ENCODE measurements at places on chromosomes 11 and 22.

GRCh38 chr22:31162015-31162765 is 2.2 kb downstream of the RNF185 start:
- DNase-seq = no peak

GRCh38 chr22:28247136-28247535 is 328.1 kb upstream of the PITPNB start:
- DNase-seq = no peak

DNA sequence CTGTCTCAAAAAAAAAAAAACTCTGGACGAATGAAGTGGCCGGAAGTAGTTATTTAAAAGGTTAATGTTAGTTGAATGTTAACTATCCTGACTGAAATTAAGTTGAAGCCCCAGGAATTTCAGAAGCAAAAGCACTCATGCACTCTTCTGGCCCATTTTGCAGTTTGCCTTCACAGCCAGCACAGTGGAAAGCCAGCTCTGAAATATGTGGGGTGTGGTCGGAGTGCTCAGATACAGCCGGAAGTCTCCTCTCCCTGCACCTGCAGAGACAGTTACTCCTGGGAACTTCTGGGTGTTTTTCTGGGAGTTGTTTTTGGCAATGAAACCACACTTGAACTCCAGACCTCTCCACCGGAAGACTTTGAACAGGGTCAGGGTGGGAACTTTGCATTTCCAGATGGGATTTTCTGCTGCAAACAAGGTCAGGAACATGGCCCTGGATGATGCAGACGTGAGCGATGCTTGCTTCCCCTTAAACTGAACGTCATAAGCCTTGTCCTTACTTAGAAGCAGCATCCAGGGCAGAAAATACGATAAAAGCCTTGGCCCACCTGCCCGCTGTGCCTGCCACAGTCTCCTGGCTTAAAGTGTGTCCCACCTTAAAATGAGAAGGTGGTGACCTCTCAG is 21.5 kb upstream of the CABP2 start:
- no peak for DNase-seq

DNA sequence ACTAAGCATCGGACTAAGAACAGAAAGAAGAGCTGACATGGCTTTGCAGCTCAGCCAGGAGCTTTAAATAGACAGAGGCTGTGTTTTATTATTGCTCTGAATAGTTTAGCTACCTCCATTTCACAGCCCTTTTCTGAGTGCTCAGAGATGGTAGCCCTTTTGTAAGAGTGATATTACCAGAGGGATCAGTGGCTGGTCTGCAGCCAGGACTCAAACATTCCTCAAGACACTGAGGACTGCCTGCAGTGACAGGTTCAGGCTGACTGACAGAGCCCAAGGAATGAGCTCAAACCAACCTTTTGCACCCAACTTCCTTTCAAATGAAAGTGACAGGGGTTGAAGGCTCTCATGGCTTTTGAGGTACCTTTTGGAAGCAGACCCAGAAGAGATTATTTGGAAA is 189.0 kb downstream of the DDX10 start:
- no peak for DNase-seq

DNA sequence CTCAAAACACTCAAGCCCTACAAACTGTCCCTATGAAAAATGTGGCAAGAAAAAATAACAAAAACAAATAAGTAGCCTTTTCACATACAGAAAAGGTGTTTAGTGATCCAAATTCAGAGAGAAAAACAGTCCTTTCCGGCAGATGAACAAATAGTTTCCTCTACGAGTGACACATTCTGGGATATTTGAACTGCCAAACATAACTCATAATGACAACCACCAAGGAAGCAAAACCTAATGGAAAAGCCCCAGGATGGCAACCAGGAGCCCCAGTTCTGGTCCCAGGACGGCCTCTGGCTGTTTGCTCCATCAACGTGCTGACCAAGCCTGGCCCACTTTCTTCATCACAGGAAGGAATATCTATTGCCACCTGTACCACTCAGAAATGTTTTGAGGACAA is 6.0 kb downstream of the PACSIN2 start:
- no peak for DNase-seq

DNA sequence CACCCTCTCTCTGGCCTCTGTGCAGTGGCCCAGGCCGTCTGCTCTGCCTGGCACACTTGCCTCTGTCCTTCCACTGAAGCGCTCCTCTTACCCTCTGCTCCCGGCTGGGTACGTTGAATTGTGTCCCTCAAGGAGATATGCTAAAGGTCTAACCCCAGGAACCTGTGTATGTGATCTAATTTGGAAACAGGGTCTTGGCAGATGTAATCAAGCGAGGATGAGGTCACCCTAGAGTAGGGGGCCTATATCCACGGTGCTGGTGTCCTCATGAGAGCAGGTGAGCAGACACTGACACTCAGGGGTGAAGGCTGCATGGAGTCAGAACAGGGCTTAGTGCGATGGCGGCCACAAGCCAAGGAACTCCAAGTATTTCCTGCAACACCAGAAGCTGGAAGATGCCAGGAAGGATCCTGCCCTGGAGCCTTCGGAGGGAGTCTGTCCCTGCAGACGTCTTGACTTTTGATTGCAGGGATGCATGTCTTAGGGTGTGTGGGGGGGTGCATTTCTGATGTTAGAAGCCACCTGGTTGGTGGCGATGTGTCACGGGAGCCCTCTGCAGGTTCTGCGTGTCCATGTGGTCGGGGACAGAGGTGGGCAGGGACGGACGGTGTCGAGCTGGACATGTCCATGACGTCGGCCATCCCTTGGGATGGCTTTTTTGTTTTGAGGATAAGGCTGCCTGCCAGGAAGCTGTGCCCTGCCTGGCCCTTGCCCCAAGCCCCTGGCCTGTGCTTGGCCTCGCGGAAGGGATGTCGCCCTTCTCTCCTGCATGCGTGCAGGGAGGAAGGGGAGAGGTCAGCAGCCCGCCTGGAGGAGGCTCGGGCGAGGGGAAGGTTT is 68.6 kb downstream of the LRP5 start:
- DNase-seq = no peak

GRCh38 chr11:118443590-118444218 is 7.4 kb downstream of the KMT2A start:
- no peak for DNase-seq

DNA sequence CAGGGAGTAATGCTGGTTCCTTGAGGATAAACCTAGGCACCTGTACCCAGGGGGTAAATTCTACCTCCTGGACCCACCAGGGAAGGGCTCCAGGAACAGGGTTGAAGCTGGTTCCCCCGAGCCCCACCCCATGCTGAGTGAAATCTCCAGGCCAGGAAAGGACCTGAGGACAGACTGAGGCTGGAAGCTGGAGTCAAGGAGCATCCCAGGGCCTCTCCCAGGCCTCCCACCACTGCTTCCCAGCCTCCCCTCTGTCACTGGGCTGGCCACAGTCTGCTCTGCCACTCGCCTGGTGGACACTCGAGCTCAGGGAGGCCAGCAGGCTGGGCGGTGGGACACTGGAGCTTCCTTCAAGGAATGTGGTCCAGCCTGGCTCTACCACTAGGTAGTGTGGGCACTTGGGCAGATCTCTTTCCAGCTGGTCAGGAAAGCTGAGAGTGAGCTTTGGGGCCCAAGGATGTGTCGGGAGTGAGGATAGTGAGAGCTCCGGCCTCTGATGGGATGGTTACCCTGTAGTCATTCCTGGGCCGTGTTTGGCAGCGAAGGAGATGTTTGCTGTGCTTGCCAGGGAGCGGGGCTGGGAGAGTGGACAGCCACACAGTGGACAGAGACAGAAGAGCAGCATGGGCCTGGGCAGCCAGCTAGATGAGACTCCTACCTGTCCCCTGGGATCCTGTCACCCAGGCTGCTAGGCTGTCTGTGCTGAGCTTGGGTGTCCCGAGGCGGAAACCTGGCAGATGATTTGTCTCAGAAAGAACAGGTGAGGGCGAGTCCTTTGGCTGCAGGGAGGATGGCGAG is 3.4 kb downstream of the OVOL1 start:
- no peak for DNase-seq

DNA sequence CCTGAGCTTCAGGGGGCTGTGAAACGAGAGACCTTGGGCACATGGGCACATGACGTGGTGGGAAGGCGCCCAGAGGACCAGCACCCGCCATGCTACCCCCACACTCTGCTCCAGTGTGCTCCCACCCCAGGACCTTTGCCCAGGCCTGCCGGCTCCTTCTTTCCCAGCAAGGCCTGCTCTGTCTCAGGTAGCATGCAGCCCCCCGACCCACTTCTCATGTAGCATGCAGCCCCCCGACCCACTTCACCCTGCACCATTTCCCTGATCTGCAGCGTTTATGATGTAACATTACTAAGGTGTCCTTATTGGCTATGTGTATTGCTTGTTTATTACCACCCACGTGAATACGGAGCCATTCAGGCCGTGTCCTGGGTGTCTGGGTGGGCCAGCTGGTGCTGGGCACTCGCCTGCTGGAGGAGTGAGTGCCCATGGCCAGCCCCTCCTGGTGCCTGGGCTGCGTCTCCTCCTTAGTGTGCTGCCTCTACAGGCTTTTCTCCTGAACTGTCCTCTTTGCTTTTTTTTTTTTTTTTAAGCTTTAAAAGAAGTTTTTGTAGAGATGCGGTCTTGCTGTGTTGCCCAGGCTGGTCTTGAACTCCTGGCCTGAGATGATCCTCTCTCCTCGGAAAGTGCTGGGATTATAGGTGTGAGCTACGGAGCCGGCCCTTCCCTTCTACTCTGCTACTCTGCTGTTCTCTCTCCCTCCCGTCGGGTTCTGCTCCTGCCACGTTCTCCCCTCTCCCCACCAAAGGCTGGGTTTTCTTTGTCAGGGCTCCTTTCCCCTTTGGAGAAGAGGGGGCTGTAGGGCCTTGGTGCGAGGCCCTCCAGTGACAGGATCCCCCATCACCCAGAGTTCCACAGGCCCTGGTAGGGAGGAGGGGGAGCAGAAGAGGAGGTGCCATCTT is 29.4 kb downstream of the LRP5 start:
- no peak for DNase-seq

DNA sequence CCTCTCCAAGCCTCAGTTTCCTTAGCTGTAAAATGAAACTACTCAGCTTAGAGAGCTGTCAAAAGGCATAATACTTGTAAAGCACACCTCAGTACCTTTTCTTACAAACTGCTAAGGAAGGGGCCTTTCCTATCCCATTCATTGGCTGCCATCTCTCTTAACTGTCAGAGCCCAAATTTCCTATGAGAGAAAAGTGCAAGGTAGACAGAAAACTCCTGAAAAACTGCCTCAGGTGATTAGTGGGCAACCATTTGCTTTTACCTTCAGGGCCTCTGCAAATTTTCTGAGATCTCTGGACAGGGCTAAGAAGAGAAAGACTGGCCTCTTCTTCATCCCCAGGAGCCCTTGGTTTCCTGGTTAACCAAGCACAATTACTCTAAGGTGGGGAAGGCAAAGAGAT is 13.8 kb downstream of the LARGE1 start:
- no peak for DNase-seq

DNA sequence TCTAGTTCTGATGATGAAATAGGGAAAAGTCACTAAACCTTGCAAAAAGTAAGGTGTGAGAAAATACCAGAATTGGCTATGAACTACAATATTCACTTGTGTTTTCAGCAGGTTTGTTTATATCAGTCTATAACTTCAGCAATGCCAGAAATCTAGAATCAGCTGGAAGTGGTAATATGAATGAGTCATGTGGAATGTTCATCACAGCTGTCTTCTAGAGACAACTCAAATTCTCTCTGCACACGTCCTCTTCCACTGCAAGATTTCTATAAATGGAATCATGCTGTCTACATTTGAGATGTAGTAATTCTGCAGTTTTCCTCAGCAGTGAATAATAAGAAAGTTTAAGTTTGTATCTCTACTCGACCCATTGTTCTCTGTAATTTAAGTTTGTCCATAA is 89.9 kb downstream of the OR4A15 start:
- DNase-seq = no peak

DNA sequence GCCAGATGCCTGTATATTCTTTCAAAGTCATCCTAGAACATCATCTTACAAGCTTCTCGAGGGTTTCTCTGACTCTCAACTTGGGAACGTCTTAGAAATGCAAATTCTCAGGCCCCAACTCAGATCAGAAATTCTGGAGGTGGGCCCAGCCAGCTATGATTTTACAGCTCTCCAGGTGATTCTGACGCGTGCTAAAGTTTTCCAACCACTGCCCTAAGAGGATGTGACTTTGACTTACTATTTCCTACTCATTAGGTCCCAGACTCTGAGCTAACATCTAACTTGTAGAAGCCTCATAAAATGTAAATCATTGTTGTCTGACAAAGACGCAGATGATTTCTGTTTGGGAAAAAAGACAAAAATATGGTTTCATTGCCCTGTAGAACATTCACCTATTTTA is 61.1 kb downstream of the IRAG1 start:
- no peak for DNase-seq

DNA sequence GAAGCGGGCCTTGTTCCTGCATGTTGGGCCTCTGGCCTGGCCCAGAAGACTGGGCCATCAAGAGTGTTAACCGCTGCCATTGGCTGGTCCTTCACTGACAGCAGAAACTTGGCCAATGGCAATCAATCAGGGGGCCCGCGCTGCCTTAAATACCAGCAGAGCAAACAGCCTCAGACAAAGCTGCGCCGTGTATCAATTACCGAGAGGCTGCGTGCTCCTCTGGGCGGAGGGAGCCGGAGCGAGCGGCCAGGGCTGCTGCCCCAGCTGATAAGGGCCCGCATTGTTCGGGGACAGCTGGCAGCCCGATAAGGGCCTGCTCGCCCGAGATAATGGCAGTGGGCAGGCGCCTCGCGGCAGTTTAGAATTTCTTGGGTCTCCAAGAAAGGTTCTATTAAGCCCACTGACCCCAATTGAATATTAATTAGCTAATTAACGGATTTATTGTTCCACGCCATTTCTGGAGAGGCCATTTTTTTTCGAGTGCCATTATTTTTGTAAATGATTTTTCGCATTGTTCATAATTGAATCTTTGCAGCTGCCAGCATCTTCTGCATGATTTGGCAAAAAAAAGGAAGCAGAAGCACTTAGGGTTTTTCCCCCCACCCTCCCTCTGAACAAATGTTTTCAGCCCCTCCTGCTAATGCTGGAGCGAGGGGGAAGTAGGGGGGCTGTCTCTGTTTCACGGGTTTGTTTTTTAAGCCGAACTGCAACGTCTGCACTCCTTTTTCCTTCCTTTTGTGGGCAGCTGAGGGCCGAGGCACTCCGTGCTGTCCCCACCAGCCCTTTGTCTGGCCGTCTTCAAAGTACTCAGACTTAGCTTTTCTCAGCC is 37.6 kb upstream of the RIC3 start:
- DNase-seq = no peak

DNA sequence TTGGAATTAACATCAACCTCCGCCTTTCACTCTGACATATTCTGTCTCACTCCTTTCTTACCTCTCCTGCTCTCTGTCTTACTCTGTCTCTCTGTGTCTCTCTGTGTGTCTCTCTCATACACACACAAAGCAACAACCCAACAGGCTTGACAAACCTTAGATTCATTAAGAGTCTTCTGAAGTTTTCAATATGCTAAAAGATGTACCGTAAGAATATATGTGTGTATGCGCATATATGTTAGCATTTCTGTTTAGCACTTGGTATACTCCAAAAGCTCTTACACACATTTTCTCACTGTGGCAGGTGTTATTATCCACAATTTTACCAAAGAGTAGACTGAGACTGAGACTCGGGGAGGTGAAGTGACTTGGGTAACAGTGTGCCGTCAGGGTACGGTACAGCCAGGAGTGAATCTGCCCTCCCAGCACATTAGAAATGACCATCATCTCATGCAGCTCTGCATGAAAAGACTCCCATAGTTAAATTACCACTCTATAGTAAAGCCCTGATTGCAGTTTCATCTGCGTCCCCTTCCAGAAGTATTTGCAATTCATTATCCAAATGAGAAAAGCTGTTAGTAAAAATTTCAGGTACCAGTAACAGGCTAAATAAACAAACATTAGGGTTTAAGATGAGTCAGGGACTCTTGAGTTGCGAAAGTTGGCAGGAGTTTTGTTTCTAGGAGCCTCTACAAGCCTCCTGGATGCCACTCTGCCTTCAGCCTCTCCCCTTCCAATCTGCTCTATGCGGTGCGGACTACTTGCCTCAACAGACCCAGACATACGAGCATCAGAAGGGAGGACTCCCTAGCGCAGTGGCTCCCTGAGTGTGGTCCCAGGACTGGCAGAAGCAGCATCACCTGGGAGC is 195.2 kb upstream of the TMEM45B start:
- DNase-seq = no peak

Data from stimulated activated CD4-positive, alpha-beta T cell treated with anti-CD3 and anti-CD28 coated beads, TNF-alpha, amount 100 ng/mL, for 48 hours (primary cell).